ENCODE measurements at places on chromosomes 16 and 17.

- peak; percentile 33 for DNase-seq
Observed at GRCh38 chr17:63911657-63912100, 621 bp upstream of the CSHL1 start.

GRCh38 chr17:13134076-13134475 is 116.2 kb upstream of the ELAC2 start:
- no peak for DNase-seq

DNA sequence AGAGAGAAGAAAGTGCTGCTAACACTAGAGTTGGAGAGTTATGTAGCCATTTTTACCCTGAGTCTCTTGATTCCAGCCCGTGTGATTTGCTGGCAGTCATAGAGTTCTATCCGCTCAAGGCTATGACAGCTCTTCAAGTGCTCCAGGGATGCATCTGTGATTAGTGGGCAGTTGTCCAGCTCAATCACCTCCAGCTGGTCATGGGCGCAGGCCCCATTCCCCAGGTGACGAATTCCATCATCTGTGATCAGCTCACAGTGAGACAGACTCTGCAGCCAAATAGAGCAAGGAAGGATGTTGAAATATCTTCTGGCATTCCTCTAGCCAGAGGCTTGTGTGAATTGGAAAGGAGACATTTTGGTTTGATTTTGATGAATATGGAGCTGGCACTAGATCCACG is 38.4 kb upstream of the STAC2 start:
- no peak for DNase-seq

DNA sequence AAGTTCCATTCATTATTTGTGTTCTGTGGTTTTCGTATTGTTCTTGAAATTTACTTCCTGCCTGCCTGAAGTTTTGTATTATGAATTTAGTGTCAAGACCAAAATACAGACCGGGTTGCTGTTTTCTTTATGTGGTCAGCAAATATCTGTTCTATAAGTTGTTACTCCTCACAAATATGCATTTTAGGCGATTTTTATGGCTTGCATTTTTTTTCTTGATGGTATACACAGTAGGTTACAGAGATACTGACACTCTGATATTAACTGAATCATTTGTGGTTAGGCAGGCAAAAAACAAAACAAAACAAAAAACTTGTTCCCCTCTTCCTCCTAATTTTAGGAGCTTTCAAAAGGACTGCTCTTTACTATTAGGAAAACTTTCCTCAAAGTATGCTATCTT is 52.6 kb downstream of the BCAS3 start:
- no peak for DNase-seq

DNA sequence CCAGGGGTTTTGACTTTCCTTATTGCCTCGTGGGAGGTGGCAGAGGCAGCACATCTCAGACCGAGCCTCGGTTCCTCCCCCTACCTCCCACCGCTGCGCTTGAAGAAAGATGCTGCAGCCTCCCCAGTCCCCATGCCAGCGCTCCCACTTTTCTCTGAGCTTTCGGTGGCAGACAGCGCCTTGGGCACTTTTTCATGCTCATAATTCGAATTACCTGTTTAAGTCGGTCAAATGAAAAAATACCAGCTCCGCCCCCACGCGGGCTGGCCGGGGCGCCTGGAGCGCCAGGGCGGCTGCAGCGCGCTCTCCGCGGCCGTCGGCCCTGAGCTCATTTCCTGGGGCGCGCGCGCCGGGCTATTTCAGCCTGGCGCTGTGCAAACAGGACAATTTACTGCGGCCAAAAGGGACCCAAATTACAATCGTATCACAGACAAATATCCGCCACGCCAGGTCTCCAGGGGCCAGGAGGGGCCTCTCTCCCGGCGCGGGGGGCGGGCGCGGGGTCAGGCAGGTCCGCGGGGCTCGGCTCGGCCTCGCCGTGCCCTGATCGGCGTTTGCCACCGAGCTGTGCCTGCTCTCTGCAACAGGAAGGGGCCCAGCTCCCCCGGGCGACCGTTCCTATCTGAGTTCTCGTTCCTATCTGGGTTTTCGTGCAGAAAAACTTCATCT is 45.0 kb downstream of the SOST start:
- no peak for DNase-seq

GRCh38 chr16:17696616-17697015 is 225.9 kb upstream of the XYLT1 start:
- DNase-seq: no peak

GRCh38 chr17:53353919-53354351 is 468.8 kb upstream of the KIF2B start:
- DNase-seq: no peak

DNA sequence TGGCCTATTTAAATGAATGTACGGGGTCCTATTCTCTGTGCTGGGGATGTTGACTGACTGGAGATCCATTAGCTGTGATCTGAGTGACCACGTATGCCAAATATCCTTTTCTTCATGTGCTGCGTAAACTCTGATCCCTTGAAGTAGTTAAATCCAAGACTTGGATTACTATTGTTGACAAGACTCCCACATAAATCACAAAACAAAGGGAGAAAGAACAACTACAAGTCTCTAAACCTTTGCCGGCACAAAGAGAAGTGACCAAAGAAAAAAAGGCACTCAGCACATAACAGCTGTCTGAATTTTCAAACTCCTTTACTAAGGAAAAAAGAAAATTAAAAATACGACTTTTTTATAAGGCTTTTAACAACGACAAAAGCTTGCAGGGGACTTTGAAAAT is 559.9 kb upstream of the CDH8 start:
- no peak for DNase-seq

GRCh38 chr16:48383877-48384519 is 1.2 kb downstream of the SIAH1 start:
- DNase-seq: no peak

GRCh38 chr16:75264999-75265910 is 13.8 kb upstream of the BCAR1 start:
- DNase-seq: no peak

DNA sequence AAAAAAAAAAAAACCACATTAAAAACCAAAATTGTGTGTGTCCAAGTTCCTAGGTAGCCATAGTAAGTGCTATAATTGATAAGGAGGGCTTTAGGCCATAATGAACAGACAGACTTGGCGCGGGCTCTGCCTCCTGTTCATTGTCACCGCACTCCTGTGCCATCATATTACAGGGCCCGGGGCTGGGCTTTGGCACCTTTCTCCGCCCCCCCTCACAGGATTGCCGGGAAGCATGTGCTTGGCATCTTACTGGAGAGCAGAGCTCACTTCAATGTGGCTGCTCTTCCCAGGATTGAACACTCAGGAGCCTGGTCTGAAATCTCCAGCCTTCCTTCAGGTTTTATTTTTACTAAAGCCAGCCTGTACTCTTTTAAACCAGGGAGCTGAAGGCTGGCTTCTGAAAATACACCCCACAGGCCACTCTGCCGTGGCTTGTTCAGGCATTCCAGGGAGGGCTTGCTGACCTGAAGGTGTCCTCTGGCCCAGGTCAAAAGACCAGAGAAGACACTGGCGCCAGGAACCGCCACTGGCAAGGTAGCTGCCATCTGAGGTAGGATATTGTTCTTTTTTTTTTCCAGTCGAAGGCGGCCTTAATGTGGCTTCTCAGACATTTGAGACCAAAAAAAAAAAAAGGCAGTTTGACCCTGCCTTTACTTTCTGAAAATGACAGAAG is 39.3 kb downstream of the DHRS7B start:
- no peak for DNase-seq

- no peak for DNase-seq
Observed at GRCh38 chr16:17083628-17084027, 387.1 kb downstream of the XYLT1 start.

GRCh38 chr17:7775051-7775450 is 57.5 kb downstream of the DNAH2 start:
- DNase-seq: no peak

DNA sequence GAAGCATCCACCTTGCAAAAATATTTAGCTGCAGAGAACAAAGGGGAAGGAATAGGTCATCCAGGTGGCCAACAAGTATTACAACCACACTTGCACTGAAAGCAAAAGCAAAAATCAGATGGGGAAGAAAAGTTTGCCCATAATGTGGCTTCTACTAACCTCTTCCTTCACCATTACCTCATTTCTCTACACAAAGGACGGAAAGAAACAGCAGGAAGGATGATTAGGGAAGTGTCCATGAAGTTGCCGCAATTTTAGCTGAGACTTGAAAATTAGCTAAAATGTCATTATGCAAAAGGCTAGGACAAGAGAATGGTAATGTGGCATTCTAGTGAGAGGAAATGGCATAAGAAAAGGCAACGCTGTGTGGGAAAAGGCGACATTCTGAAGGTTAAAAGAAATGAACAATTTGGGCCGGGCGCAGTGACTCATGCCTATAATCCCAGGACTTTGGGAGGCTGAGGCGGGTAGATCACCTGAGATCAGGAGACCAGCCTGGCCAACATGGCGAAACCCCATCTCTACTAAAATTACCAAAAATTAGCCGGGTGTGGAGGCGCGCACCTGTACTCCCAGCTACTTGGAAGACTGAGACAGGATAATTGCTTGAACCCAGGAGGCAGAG is 13.7 kb downstream of the KANSL1 start:
- DNase-seq: no peak

- no peak for DNase-seq
Observed at GRCh38 chr17:859061-859823, 77.1 kb downstream of the MRM3 start.

- no peak for DNase-seq
Observed at GRCh38 chr16:88370365-88370764, 12.4 kb upstream of the ZNF469 start.

DNA sequence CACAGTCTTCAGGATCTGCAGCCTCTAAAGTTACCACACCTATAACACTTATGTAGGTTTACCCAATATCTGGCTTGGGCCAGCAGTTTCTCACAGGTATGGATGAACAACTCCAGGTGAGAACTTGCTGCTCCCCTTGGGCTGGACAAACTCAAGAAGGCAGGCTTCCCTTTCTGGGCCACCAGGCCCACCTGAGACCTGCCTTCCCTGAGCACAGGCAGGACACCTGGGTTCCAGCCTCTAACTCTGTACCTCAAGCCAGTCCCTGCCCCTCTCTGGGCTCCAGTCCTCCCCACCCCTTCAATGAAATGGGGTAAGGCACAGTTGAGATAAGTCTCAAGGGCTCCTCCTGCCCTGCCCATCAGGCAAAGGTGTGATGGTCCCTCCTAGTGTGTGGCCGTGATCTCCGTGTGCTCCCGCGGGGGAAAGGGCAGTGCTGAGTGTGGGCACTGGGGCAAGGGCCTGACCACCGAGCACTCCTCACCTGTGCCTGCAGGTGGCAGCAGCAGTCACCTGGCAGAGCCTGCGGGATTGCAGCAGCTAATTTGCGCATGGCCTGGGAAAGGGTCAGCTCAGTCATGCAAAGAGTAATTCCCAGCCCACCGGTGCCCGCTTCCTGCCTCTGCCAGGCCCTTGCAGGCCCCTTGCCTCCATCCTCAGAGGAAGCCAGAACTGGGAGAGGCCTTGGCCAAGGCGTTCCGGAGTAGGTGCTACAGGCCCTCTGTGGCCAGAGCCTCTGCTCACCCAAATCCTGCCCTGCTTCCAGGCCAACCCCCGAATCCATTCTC is 28.2 kb upstream of the ADGRG1 start:
- DNase-seq: peak; percentile 27

DNA sequence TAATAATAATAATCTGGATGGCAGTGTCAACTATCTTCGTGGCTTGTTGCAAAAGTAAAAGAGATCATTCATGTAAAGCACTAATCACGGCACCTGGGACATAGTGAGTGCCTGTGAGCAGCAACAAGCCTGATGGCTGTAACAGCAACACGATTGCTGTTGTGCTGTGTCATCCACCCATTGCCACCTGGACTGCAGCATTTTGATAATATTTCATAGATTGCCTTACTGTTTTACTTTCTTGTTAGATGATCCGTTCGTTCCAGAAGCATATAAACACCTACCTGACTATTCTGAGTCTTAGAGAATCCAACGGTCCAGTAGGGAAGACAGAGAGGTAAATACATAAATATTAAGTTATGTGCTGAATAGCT is 3.1 kb upstream of the MRPS23 start:
- DNase-seq: no peak

DNA sequence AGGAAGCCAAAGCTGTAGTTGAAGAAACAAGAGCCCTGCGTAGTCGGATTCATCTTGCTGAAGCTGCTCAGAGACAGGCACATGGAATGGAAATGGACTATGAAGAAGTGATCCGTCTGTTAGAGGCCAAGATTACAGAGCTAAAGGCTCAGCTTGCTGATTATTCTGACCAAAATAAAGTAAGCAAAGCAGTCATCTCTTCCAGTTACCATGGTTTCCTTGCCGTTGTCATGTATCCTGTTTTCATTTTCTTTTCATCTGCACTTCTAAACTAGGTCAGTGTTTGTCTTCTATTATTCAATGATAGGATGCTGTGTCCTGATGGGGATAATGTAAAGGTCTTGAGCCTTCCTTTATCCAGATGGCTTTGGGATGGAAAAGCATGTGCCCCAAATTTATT is 104.3 kb downstream of the STXBP4 start:
- peak; percentile 47 for DNase-seq

All from CD4-positive, alpha-beta T cell treated with Interleukin-6 at 100 ng/mL for 8 hours (primary cell).